Left kidney (tissue), 8 donors: ENCODE measurements at places on chromosomes 6 and 20.

GRCh38 chr6:44457596-44457995, 70.1 kb downstream of the CDC5L start:
- no peak for DNase-seq

DNA sequence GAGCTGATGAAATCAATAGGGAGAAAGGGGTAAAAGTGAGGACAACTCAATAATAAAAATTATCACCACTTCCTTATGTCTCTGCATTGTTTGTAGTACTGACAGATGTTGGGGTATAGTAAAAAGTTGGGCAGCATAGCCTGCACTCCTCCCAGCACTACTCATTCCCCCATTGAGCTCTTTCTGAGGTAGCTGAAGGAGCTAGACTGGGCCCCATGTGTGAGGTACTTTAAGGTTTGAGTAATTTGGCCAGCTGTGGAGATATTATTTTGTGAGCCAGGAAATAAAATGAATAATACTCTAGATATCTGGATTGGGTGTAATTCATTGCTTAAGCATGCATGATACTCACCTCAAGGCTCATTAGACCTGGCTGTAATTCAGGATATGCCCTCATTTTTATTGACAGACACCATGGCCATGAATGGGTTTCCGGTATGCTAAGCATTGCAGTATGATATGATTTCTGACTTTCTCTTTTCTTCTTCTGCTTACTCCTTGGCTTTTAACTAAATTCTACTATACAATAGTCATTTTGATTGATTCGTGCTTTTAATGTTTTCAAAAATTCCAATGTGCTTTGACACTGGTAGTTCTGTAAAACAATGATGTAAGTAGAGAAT, 283.9 kb upstream of the RIMS1 start:
- DNase-seq: no peak

GRCh38 chr20:60237981-60238380, 279.8 kb downstream of the CDH26 start:
- no peak for DNase-seq

DNA sequence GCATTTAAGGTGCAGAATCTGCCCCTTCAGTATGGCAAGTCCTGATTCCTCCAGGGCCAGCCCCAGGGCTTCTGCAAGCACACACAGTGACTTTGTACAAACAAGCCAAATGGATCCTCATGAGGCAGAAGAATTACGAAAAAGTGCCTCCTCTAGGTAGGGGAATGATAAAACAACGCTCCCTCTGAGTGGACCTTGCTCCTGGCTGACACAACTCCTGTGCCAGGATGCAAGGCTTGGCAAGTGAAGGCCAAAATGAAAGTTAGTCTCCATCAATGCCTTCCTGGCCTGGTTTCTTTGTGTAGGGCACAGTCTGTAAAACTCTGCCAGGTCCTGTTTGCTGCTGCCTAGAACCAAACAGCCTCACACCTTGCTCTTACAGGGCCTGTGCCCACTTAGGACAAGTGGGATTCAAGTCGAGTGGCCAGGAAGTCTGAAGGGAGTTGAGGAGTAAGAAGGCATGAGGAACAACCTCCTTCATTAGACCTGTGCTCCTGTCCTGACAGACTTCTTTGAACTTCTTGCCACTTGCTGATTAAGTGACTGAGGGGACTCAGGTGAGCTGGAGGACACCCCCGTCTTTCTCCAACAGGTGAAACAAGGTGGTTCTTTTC, 417.1 kb downstream of the CDC5L start:
- no peak for DNase-seq

DNA sequence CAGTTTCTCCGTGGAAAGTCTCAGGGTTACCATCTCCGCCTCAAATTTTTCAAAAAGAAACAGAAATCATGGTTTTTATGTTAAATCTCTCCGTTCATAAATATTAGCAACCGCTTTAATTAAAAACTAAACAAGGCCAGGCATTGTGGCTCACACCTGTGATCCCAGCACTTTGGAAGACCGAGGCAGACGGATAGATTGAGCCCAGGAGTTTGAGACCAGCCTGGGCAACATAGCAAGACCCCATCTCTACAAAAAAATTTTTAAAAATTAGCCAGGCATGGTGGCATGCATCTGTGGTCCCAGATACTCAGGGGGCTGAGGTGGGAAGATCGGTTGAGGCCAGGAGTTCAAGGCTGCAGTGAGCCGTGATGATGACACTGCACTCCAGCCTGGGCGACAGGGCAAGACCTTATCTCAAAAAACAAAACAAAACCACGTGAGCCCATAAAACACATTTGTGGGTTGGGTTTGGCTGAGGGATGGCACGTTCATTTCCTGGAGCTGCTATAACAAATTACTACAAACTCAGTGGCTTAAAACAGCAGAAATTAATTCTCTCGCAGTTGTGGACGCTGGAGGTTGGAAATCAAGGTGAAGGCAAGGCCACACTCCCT, 223.2 kb downstream of the ZNF217 start:
- DNase-seq: no peak

DNA sequence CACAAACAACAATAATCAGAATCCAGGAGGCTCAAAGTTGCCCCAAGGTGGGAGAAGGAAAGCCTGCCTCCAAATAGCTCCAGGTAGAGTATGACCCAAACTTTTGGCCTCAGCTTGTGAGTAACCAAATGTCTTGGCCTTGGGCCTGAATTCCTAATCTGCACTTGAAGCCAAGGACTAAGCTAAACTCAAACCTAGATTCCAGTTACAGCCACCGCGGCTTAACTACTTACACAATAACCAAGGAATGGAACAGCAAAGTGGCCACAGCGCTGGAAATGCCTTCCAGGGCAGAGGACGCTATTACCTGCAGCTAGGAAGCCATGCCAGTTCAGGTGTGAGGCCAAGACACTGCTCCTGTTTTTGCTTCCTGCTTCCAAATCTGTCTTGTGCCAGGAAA, 4.6 kb downstream of the NINL start:
- no peak for DNase-seq

DNA sequence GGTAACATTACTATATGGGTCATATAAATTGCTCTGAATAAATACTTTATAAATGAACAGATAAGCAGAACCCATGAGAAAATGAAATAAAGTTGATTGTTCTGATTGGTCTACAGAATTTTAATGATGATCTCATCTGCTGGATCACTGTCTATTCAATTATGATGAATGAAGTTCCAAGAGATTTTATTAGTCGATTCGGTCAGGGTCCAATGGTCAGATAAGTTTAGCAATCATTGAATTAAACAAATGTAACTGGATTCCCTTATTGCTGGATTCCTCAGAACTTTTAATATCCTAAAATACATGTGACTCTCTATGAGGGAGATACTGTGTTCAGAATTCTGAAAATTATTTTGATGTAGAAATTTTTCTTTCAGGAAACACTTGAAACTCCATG, 715.2 kb downstream of the EPM2A start:
- DNase-seq: no peak

GRCh38 chr6:89963391-89963790, 69.1 kb downstream of the GJA10 start:
- DNase-seq: no peak

GRCh38 chr20:24157213-24157612, 168.6 kb upstream of the GGTLC1 start:
- no peak for DNase-seq

- DNase-seq: peak; percentile 50
Measured at GRCh38 chr6:131136021-131136786, 937 bp downstream of the AKAP7 start.

DNA sequence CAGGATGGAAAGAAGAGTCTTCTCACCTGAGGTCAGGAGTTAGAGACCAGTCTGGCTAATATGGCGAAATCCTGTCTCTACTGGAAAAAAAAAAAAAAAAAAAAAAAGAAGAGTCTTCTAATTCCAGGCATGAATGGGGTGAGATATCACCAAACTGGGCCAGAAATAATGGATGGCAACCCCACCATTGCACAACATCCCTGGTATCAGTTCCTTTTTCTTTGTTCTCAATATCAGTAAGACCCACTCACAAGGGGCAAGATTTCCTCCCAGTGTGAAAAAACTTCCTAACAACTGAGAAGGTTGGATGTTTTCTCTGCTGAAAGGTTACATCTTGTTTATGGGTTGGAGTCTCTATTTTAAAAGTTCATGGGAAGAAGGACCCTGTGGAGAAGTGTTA, 23.6 kb upstream of the NR2E1 start:
- DNase-seq: no peak

DNA sequence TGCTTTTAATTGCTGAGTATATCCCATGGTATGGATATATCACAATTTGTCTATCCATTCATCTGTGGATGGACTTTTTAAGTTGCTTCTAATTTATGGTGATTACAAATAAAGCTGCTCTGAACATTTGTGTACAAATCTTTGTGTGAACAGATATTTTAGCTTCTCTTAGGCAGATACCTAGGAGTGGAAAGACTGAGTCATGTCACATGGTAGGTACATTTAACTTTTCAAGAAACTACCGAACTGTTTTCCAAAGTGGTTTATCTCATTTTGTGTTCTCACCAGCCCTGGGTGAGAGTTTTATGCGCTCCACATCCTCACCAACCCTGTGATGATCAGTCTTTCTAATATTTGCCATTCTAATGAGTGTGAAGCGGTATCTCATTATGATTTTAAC, 31.0 kb upstream of the ZNFX1 start:
- no peak for DNase-seq

- no peak for DNase-seq
Measured at GRCh38 chr6:166330612-166331011, 11.7 kb downstream of the SFT2D1 start.

DNA sequence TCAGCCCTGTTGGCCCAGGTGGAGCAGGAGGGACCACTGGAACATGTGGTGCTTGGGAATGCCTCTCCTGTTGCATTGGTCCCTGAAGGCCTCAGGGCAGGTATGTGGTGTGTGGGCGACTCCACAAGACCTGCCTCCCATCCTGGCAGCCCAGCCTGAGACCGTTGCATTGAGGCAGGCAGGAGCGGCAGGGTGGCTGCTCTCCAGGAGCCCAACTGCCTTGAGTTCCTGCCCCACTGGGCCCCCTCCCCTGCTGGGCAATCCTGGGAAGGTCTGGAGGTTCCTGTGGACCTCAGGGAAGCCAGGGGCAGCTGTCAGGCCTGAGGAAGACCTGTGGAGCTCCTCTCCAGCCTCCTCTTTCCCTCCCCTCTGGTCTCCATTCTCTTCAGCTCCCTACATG, 19.8 kb downstream of the MAVS start:
- DNase-seq: no peak

DNA sequence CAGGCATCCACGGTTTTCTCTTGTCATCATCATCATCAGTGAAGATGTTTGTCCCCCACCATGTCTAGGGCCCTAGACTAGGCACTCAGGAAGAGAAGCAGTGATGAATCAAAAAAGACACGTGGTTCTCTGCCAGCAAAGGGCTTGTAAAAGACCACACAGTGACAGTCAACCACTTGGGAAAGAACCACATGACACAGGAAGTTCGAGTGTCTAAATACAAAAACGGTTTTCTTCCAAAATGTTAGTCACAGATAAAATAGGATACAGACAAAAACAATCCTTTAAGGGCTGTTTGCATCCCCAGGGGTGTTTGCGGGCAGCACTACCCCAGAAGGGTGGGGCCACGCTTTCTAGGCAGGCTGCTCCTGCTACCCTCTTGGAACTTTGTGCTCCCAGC, 356.8 kb upstream of the AGPAT4 start:
- DNase-seq: no peak

DNA sequence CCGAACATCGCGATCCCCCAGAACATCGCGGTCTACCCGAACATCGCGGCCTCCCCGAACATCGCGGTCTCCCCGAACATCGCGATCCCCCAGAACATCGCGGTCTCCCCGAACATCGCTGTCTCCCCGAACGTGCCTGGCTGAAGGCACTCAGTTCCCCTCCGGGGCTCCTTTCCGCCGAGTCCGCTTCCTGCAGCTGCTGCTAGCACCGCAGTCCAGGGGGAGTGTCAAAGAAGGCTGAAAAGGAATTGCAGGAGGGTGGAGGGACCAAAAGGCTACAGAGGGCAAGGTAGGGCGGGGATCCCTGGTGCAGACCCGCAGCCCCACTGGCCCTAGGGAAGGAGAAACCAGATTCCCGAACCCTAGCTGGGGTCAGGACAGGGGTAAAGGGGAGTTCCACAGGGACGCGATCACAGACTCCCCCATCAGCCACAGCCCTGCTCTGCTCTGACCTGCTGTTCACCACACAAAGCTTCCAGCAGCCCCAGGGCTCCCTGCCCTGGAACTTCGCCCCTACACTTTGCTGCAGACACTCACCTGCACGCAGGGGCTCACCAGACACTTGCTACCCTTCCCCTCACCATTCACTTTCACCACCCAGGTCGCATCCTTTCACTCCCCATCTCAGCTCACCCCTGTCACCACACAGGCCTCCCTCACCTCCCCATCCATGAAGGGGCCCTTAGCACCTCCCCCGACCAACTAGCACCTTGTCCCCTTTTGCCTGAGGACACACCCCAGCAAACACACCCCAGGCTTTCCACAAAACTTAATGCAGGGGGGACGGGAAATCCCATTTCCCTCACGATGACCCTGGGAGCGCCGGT, 1.7 kb downstream of the ULBP1 start:
- no peak for DNase-seq

DNA sequence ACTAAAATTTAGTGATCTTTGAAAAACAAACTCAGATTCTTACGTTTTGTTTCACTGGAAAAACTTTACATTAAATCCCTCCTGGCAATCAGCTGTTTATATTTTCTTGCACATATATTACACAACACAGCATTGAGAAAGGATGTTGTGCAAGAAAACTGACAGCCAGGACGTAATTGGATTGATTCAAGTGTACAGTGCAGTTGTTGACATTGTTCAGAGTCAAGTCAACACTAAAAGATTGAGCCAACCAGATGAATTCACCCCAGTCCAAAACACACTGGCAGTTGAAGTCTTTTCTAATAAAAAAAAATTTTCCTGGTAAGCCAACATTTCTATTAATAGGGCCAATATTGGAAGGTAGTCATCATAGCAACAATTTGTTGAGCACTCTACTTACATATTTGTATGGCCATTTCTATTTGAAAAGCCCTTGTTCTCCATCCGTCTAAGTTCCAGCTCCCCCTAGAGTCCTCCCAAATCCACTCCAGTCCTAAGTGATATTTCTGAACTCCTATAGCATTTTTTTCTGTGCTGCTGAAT, 20.9 kb upstream of the VNN1 start:
- no peak for DNase-seq

DNA sequence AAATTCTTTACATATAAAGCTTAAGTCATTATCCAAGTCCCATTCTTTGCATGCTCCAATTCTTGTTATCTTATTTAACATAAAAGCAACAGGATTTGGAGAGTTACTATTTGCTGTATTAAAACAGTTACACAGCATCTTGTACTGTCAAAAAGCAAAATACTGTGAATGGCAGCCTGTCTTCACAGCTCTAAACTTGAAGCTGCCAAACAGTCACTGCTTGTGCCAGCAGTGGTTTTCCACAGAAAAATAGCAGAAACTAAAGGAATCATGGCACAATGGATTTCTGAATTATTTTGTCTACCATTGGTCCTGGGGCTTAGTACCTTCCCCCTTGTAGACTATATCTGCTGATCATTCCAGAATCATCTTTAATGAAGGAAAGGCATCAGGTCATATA, 107.5 kb downstream of the SESN1 start:
- no peak for DNase-seq

GRCh38 chr6:42088101-42088591, 37.8 kb downstream of the TAF8 start:
- DNase-seq: no peak

- no peak for DNase-seq
Measured at GRCh38 chr20:57814529-57814928, 104.7 kb upstream of the PMEPA1 start.
